ENCODE measurements at places on chromosomes 3 and 15.

DNA sequence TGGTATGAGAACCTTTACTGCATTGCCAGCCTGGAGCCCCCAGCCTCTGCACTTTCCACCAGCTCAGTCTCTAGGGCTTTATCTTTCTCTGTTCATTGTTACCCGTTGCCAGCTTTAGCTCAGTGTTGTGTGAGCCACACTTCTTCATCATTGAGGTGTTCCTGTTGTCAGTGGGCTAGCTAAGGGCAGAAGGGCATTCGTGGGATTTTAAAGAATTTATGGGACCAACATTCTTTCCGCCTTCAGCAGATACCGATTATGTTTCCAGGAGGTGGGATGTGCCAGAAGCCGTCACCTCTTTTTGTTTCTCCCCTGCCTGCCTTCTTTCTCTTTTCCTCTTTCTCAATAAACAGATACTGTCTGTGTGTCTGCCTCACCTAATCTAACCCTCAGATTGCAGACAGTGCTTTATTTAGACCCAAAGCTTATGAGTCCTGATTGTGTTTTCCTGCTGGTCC, 64.5 kb downstream of the PGPEP1L start:
- DNase-seq: no peak

GRCh38 chr15:49415149-49415548, 7.9 kb upstream of the FGF7 start:
- no peak for DNase-seq

DNA sequence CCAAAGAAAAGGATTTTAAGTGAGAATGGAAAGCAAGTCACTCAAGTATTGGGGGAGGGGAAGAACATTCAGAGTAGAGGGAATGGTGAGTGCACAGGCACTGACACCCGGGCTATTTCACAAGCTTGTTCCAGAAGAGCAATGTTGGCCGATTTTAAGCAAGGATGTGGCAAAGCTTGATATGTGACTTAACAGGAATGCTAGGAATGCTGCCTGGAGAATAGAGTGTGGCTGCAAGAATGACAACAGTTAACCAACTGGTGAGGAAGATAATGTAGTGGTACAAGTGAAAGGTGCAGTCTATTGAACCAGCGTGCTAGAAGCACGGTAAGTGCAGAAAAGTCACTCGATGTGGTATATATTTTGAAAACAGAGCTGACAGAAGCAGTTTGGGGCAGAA, 6.2 kb upstream of the CCDC80 start:
- DNase-seq: no peak

DNA sequence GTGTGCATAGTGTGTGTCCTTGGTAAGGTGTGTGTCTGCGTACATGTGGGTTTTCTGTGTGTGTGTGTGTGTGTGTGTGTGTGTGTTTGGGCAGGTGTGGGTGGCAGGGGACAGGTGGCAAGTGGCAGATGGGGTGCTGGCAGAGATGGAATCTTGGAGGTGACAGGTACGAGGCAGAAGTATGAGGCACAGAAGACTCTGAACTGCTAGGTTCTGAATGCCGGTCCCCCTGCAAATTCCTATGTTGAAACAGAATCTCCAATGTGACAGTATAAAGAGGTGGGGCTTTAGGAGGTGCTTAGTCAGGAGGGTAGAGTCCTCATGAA, 29.8 kb downstream of the SRPRB start:
- DNase-seq: no peak

- no peak for DNase-seq
Observed at GRCh38 chr3:78235841-78236240, 1195.9 kb downstream of the ROBO2 start.

DNA sequence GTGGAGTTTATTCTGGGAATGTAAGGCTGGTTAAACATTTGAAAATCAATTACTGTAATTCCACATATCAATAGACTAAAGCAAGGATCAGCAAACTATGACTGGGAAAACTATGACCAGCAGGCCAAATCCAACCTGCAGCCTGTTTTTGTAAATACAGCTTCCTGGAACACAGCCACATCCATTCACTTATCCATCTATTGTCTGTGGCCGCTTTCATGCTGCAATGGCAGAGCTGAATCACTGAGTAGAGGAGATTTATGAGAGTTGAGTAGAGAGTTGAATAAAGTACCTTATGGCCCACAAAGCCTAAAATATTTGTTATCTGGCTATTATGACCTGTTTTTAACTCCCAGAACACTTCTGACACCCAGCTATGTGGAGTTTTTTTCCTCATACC, 12.2 kb downstream of the MYLK start:
- no peak for DNase-seq

GRCh38 chr15:101813803-101814534, 2.0 kb downstream of the OR4F15 start:
- DNase-seq: no peak

DNA sequence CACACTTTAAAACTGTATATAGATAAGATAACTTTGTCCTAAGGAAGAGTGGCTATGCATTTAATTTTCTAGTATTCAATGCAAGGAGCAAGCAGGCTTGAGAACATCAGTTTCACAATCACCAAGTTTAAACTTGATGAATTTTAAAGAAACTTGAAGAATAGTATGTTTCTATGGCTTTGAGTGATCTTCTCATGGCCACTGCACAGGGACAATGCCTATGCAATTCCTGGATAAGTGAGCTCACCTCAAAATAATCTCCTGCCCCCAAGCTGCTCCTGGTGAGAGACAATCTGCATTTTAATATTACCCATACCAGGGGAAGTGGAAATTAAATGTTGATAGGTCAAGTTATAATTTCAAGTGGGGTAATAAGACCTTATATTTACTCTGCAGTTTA, 376.6 kb upstream of the CBLB start:
- no peak for DNase-seq

Measured in anterior cingulate cortex (tissue), 58 donors.